Islet precursor cell (in vitro differentiated cells): ENCODE measurements at places on chromosomes 12 and 14.

GRCh38 chr14:100668352-100668751 is 58.3 kb upstream of the DLK1 start:
- DNase-seq = no peak

DNA sequence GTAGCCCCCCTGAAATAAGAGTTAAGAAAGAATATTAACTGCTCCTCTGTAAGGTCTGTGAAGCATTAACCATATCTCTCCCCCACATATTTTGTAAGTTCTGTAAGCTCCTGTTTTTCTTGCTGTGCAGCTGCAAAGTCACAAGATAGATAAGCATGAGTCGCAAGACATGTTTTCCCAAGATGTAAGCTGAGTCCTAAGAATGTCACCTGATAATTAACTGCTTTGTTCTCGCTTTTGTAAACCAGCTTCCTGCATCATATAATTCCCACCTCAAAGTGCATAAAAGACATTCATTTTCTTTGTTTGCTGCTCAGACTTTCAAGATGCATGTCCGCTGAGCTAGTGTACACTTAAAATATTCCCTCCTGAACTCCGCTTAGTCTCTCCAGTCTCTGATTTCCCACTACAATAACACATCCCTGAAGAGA is 27.0 kb upstream of the PHC1 start:
- no peak for DNase-seq

GRCh38 chr14:71711619-71712018 is 220.6 kb upstream of the RGS6 start:
- DNase-seq = no peak

GRCh38 chr12:124816295-124816854 is 47.3 kb downstream of the SCARB1 start:
- no peak for DNase-seq

DNA sequence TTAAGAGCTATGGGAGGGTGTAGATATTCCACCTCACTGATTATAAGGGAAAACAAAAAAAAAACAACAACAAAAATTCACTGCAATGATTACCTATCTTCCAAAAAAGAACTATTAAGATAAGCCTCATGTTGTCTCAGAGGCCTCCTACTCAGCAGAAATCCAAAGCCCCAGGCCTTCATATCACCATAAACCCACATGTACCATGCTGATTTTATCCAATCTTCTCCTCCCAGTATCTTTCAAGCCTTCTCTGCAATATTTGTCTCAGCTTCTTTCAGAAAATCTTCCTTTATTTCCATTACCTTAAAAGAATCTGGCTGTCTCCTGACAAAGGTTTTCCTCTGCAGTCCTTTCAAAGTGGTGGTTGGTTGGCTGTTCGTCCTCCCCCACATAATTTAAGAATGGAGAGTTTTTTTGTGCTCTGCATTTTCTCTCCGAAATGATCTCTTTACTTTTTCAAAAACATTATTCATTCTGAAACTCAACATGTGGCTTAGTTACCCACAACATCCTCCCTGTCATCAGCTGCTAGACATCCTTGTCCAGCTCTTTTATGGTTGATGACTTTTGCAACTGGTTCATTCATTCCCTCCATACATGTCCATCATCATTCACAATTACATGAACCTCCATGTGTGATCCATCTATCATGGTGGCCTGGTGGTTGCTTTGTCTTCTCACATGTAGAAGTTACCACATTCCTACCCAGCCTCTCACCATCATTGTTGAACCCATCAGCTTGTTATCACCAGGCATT is 2.9 kb upstream of the EPYC start:
- DNase-seq = no peak

GRCh38 chr12:57619434-57620244 is 8.4 kb downstream of the ARHGEF25 start:
- DNase-seq = peak; percentile 74
